ENCODE measurements at places on chromosomes 13 and 19. TPM values are rescaled to one million over a fixed set of nuclear protein-coding genes. Genes with fewer than 3 reads are reported as not detected.

Gene KBTBD7
- 5.3 TPM for total RNA-seq

Gene KLK12
- 33.1 TPM for total RNA-seq

Gene PDS5B
- total RNA-seq = 9.7 TPM

Gene FFAR3
- not detected for total RNA-seq

Gene CDX2
- not detected for total RNA-seq

Gene PRR36
- 0.07 TPM for total RNA-seq

Gene KANK3
- 4.6 TPM for total RNA-seq

Gene ZNF865
- 4.4 TPM for total RNA-seq

Gene MLNR
- not detected for total RNA-seq
